Fibroblast of skin of left quadriceps (primary cell): ENCODE measurements at places on chromosomes 16 and 17.

DNA sequence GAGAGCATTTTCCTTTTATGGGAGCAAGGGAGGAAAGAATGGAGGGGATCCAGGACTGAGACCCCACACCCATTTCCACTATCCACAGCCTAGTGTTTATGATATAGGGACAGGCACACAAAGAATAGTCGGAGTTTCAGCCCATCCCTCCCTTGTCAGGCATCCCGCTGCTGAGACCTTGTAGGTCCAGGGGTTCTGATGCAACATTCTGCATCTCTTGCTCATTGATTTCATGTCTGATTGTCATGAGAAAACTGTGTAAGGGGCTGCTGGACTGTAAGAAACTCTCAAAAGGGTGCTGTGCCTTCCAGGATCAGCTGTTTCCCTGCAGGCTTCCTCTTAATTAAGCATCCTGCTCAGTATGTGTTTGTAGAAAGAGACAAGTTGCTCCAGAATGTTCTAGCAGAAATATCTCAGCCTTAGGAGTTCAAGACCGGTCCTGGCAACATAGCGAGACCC is 5.3 kb upstream of the POLR3E start:
- peak; percentile 43 for DNase-seq

GRCh38 chr17:49465331-49465903 is 29.7 kb upstream of the NGFR start:
- DNase-seq: no peak

- DNase-seq: no peak
Observed at GRCh38 chr16:49578435-49579024, 204.9 kb downstream of the C16orf78 start.

GRCh38 chr17:34300652-34301370 is 15.3 kb downstream of the CCL11 start:
- DNase-seq: peak; percentile 57

GRCh38 chr17:41338961-41339485 is 11.6 kb downstream of the KRT33A start:
- DNase-seq: no peak

GRCh38 chr17:671076-671762 is 43.4 kb downstream of the VPS53 start:
- no peak for DNase-seq

GRCh38 chr16:8957509-8958157 is 6.1 kb downstream of the USP7 start:
- no peak for DNase-seq

DNA sequence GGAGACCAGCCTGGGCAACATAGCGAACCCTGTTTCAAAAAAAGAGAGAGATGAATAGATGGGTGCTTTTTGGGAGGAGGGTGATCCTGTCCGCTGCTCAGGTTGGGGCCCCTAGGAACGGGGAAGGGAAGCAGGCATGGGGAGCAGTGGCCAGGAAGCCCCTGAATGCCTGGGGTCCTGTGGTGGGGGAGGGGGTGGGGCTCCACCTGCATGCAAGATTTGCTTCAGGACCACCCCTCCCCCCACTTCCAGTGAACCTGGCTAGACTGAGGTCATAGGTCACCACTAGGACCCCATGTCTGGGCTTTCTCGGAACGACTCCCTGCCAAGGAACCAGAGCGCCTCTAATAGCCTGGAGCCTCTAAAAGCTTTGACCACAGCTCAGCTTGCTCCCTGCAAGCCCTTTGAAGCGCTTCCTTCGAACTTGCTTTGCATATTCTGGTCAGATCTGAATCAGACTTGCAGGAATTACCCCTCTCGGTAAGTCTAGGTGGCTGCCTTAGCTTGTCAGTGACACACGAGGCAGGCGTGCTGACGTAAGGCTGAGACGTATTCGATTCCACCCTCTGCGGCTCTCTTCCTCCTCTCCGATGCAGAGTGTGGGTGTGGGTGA is 3.7 kb downstream of the SOCS3 start:
- DNase-seq: no peak

GRCh38 chr17:80696456-80696855 is 151.8 kb downstream of the RPTOR start:
- DNase-seq: no peak

DNA sequence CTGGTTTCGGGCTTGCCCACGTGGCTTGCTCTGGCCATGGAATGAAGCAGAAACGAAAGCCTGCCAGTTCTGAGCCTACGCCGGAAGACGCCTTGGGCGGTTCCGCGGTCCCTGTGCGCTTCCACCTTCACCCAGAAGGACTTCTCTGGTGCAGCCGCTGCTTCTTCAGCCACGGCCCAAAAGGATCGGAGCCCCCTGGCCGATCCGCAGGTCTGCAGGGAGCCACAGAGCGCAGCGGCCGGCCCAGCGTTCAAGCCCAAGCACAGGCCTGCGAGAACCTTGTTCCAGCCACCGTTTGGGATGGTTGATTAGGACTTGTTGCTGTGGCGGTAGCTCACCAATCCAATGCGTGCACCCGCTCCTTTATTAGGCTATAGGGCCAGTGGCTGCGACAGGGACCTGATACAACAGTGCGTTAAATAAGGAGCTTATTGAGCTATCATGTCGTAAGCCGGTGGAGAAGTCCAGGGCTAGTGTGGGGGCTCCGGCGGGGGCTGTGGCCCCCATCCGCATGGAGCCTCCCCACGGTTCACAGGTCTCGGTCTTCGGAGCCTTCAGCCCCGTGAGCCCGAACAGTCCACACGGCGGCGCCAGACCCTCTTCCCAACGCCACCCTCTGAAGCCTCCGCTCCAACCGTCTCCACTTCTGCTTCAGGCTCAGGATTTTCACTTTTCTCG is 10.2 kb upstream of the MPP2 start:
- DNase-seq: no peak

- no peak for DNase-seq
Observed at GRCh38 chr17:4304417-4305027, 40.7 kb upstream of the ANKFY1 start.

- DNase-seq: no peak
Observed at GRCh38 chr16:82808036-82808435, 181.3 kb downstream of the CDH13 start.

DNA sequence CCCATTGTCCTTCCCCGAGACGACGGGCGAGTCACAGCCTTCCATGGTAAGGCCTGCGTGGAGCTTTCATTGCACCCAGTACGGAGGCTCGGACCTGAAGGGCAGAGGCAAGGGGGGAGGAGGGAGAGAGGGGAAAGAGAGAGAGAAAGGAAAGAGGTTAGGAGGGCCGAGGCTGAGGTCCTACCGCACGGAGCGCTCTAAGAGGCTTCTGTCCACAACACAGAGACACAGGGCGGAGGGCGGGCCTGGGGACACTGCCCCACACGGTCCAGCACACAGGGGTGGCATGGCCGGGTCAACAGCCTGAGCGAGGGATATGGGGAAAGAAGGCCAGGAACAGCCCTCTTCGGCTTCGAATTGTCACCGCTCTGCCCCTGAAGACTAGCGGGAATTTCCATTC is 87.8 kb downstream of the ZFHX3 start:
- DNase-seq: no peak

GRCh38 chr16:57167538-57167937 is 18.3 kb downstream of the PSME3IP1 start:
- no peak for DNase-seq

GRCh38 chr16:6570530-6570929 is 762.1 kb upstream of the RBFOX1 start:
- DNase-seq: no peak

DNA sequence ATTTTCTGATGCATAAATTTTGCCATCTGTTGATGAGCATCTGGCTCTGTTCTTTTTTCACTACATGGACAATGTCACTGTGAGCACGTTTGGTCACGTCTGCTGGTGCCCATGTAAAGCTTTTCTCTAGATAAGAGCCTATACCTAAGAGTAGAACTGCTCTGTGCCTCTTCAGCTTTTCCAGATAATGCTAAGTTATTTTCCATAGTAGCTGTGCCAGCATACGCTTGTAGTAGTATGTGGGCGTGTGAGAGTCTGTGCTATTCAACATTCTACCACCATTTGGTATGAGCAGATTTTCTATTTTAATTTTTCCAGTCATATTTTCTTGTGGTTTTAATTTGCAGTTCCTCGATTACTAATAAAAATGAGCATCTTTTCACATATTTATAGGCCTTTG is 33.2 kb downstream of the VPS35L start:
- no peak for DNase-seq

GRCh38 chr16:8673611-8674412 is 605 bp upstream of the ABAT start:
- DNase-seq: no peak

DNA sequence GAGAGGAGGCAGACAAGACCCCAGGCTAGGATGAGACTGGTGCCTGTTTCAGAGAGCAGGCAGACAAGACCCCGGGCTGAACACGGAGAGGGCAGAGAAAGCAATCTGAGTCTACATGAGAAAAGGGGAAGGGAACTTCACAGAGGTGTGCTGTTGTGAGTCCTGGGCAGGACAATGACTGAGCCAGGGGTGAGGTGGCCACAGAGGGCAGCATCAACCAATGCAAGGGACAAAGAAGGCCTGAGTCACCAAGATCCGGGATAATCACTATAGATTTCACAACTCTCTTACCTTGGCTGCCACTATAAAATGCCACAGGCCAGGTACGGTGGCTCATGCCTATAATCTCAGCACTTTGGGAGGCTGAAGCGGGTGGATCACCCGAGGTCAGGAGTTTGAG is 89.0 kb downstream of the SLC39A11 start:
- DNase-seq: no peak

GRCh38 chr16:75421820-75422126 is 11.5 kb downstream of the CFDP1 start:
- DNase-seq: no peak

- DNase-seq: no peak
Observed at GRCh38 chr17:28505986-28506665, at the start of gene FOXN1. TSS of gene FOXN1 (plus strand) at chr17:28506348. CDS start at chr17:28523970, 17,622 bp downstream.

GRCh38 chr17:9837551-9838471 is 12.1 kb downstream of the GLP2R start:
- peak; percentile 83 for DNase-seq
